Thymus (tissue), 14 donors: ENCODE measurements at places on chromosomes 11 and 22.

DNA sequence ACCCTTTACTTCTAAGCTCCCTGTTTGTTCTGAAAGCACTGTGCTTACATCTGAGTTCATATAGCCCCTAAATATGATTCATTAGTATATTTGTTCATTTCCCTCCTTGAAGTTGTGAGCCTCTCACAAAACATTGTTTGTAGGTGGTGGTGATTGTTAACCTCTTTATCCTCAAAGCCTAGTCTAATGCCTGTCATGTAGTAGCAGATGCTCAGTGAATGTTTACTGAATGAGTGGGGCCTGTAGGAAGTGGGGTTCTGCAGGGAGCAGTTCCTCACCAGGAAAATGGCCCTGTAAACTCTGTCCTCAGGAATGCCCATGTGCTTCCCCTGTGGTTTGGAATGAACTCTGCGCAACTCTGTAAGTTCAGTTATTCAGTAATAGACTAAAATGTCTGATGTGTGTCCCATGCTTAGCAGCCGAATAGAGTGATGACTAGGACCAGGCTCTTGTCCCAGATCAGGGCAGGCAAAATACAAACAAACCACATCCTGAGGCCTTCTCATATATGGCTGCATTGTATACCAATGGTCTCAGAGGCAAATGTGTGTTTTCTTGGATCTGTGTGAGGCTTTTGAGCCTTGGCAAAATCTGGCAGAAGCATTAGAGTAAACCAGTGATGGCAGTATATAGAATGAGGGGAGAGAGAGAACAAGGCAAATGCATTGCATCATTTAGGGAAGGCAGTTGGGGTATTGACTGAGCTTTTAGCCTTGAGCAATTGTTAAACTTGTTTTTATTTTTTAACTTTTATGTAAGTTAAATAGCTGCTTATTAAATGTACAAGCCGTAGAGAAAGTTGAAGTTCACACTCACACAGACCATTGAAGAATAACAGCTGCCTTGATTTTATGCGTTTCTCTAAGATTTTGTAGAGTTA, 91.4 kb upstream of the BIRC3 start:
- H3K4me3 ChIP-seq = no peak overlapping the region
- no peak for DNase-seq
- peak overlapping the region; percentile 18 for H3K27ac ChIP-seq
- H3K4me1 ChIP-seq = no peaks in the 10 kb centered on the region

GRCh38 chr11:2798951-2799761, 86.4 kb downstream of the CDKN1C start:
- no peak overlapping the region for H3K4me3 ChIP-seq

DNA sequence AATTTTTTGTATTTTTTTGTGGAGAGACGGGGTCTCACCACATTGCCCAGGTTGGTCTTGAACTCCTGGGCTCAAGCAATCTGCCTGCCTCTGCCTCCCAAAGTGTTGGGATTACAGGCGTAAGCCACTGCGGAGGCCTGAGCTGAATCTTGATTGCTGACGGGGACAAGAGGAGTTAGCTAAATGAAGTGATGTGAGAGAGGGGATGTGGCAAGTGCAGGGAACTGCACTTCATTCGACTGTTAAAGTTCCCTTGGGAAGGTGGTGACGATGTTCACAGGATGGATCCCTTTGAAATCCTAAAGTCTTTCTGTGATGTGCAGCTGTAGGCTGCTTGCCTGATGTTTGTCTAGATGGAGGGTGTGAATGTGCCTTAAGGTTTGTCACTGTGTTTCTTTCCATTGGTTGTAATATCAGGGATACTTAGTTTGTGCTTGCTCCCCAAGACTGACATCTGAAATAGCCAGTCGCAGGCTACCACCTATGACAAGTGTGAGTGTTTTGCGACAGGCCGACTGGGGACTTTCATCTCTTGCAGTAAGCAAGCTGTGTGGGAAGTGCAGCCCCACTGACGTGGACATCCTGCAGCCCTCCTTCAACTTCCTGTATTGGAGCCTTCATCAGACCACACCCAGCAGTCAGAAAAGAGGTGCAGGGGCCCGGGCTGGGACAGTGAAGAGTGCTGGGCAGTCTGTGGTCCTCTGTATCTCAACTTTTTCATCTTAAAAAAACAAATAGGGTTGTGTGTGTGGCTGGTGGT, 19.6 kb upstream of the CCDC134 start:
- H3K4me3 ChIP-seq = peak overlapping the region; percentile 8
- H3K27ac ChIP-seq = peak overlapping the region; percentile 75

DNA sequence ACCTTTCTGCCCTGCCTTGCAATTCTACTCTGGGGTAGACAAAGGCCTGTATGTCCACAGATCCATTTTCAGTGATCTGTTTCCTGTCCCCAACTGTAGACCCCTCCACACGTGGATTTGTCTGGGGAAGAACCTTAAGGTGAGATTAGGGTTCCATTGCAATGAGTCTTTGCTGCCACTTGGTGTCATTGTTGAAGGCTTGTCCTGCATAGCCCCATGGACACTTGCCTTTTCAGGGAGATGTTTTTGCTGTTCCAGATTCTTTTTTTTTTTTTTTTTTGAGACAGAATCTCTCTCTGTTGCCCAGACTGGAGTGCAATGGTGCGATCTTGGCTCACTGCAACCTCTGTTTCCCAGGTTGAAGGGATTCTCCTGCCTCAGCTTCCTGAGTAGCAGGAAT, 21.8 kb downstream of the SERPING1 start:
- no peak overlapping the region for H3K4me3 ChIP-seq
- H3K27ac ChIP-seq = no peak overlapping the region
- H3K36me3 ChIP-seq = no peaks in the 10 kb centered on the region
- no peak for DNase-seq
- no peaks in the 10 kb centered on the region for H3K27me3 ChIP-seq

GRCh38 chr22:44214764-44215163, 34.0 kb downstream of the PARVG start:
- no peak overlapping the region for H3K27ac ChIP-seq
- no peak overlapping the region for H3K4me3 ChIP-seq
- H3K4me1 ChIP-seq = no peaks in the 10 kb centered on the region

DNA sequence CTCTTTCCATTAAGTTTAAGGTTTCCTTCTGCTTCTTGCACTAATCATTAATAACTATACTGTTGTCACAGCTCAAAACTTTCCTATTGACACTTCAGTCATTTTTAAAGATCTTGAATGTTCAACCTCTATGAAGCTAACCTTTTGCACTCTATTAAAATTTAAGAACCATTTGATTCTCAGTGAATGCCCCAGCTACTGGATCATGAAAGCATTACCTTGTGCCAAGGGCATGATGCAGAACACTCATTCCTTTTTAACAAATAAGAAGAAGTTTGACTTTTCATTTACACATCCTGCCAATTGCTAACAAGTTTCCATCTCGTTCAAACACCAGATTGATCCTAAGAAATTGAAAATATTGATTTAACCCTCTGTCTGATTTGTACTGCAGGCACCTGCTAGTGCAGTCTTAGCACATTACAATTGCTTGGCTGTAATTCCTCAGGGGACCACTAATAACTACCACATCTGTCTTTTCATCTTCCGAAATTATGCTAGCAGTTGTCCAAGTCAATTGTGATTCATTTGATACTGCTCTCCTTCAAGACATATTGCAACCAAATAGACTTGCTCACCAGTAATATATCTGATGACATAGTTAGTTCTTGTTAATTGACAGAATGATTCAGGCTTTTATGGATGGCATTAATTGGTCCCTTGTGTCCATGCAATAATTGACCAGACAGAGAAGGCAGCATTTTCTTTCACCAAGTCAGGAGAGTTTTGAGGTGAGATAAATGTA, 158.4 kb downstream of the TEAD1 start:
- no peak overlapping the region for H3K4me3 ChIP-seq
- H3K27me3 ChIP-seq = no peaks in the 10 kb centered on the region
- H3K27ac ChIP-seq = no peak overlapping the region
- no peak for DNase-seq

GRCh38 chr11:133723056-133723455, 122.3 kb downstream of the SPATA19 start:
- no peak overlapping the region for H3K27ac ChIP-seq
- DNase-seq = no peak
- no peaks in the 10 kb centered on the region for H3K27me3 ChIP-seq
- no peaks in the 10 kb centered on the region for H3K36me3 ChIP-seq
- H3K4me1 ChIP-seq = no peaks in the 10 kb centered on the region
- H3K4me3 ChIP-seq = no peak overlapping the region

- H3K27ac ChIP-seq = no peak overlapping the region
- H3K4me3 ChIP-seq = no peak overlapping the region
- H3K36me3 ChIP-seq = no peaks in the 10 kb centered on the region
- no peaks in the 10 kb centered on the region for H3K4me1 ChIP-seq
- H3K27me3 ChIP-seq = peaks cover 13% of the 10 kb centered on the region
Observed at GRCh38 chr22:36979016-36979910, 40.0 kb downstream of the TST start.

- H3K4me3 ChIP-seq = no peak overlapping the region
- peaks cover 8% of the 10 kb centered on the region for H3K4me1 ChIP-seq
- no peak overlapping the region for H3K27ac ChIP-seq
- H3K27me3 ChIP-seq = peaks cover 93% of the 10 kb centered on the region
- no peaks in the 10 kb centered on the region for H3K36me3 ChIP-seq
Observed at GRCh38 chr11:44304091-44305025, 5.6 kb downstream of the ALX4 start.

DNA sequence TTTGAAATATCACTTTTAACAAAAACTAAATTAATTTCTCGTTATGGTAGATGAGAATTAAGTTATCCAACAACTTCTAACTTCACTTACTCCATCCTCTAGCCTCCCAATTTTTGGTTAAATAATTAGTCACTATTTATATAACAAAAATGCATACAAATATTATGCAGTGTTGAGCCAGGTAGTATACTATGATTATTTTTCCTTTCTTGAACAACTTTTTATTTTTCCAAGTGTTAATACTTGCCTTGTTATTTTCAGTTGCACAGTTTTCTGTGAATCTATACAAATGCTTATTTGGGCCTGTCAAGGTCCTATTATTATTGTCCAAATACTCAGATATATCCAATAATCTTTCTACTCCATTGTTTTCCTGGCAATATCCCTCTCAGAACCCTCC, 19.9 kb upstream of the CCDC83 start:
- no peak overlapping the region for H3K27ac ChIP-seq
- H3K4me3 ChIP-seq = no peak overlapping the region
- H3K4me1 ChIP-seq = no peaks in the 10 kb centered on the region
- no peak for DNase-seq

DNA sequence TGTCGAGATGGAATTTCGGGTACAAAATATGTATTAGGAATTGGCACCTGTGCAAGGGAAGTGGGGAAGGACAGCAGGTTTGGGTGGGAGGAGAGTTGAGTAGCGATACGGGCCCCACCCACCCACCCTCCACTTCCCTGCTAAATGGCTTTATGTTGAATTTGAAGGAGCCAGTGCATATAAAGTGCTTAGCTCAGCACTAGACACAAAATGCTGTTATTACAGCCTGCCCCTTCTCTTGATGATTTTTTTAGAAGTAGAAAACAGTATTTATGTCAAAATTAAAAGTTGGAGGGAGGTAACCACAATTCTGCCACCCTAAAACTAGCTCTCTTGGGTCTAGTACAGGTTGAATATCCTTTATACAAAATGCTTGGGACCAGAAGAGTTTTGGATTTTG, 59.3 kb upstream of the SUSD2 start:
- H3K4me3 ChIP-seq = no peak overlapping the region
- no peaks in the 10 kb centered on the region for H3K27me3 ChIP-seq
- H3K36me3 ChIP-seq = peaks cover 72% of the 10 kb centered on the region
- peaks cover 2% of the 10 kb centered on the region for H3K4me1 ChIP-seq

DNA sequence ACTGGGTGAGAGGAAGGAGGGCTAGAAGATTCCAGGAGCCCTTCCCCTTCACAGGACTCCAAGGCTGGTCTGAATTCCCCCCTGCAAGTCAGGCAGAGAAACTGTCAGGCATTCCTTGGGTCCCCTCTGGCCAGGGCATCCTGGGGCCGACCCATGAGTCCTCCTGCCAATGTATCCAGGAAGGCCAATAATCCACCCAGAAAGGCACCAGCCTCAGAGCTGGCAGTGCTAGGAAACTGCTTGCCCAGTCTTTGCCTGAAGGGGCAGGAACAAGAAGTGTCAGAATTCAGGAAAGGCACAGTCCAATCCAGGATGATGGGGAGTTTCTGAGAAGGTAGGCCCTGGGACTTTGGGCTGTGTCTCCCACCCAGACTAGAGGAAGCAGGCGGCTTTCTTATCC, 41.0 kb downstream of the BUD13 start:
- H3K4me1 ChIP-seq = peaks cover 16% of the 10 kb centered on the region
- no peak for DNase-seq
- no peaks in the 10 kb centered on the region for H3K36me3 ChIP-seq

DNA sequence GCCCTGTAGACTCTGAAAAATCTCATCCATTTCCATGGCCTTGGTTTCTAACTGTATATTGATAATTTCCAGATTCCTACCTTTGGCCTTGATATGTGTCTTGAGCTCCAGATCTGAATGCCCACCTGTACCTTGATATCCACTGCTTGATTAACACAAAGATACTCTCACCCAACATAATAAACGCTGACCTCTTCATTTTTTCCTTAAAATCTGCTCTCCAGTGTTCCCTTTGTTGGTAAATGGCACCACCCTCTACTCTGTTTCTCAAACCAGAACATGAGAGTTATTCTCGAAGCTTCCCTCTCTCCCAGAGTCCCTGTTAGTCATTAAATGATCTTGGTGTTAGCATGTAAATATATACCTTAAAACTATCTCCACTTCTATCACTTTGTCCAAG, 13.4 kb downstream of the TUG1 start:
- H3K27ac ChIP-seq = no peak overlapping the region
- no peaks in the 10 kb centered on the region for H3K27me3 ChIP-seq

DNA sequence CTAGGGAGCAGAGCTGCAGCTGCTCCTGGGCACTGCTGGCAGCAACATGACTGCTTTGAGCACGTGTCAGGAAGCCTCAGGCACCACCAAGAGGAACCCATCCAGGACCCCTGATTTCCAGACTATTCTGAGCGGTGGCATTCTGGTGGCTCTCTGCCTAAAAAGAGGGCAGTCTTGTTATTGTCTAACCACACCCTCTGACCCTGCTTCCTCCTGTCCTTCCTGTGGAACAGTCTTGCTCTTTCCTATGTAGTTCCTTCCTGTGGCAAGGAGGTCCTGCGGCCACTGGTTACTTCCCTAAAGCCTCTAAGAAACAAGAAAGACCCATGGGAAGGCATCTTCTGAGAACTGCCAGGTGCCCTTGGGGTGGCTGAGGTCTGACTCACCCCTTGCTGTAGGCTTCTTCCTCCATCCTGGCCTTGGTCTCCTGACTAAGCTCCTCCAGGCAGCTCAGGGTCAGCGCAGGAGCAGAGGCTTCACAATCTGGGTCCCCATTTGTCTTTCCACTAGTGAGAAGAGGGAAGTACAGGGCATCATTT, 13.1 kb upstream of the LYVE1 start:
- DNase-seq = no peak
- H3K27ac ChIP-seq = no peak overlapping the region
- no peaks in the 10 kb centered on the region for H3K36me3 ChIP-seq
- H3K4me3 ChIP-seq = no peak overlapping the region

DNA sequence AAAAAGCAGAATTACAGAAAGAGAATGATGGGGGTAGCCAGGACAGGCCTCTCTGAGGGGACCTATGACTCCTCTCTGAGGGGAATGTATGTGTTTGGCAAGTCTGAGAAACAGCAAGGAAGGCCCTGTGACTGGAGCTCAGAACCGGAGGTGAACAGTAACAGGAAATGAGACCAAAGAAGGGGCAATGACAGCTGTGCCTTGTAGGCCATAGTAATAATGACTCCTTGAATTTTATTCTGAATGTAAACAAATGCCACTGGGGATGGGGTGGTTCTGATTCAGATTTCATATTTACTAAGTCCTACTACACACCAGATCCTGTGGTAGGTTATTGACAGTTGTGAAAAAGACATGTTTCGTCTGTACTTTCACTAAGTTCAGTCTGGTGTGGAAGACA, 52.8 kb upstream of the APOA1 start:
- no peaks in the 10 kb centered on the region for H3K27me3 ChIP-seq
- peak overlapping the region; percentile 57 for H3K27ac ChIP-seq
- H3K36me3 ChIP-seq = peaks cover 18% of the 10 kb centered on the region
- DNase-seq = peak; percentile 41
